ENCODE measurements at places on chromosomes 16 and 17. TPM values are rescaled to one million over a fixed set of nuclear protein-coding genes. Genes with fewer than 3 reads are reported as not detected.

ST3GAL2 gene
- 12.1 TPM for total RNA-seq

PYY gene
- not detected for total RNA-seq

IGSF6 gene
- total RNA-seq: 8.4 TPM

HLF gene
- 8.5 TPM for total RNA-seq

SPECC1 gene
- total RNA-seq: 44.5 TPM

SLC47A1 gene
- 6.1 TPM for total RNA-seq

CSH2 gene
- total RNA-seq: not detected

IRX5 gene
- total RNA-seq: 4.2 TPM

WDR90 gene
- 6.7 TPM for total RNA-seq

MTSS2 gene
- total RNA-seq: 3.4 TPM

SEZ6L2 gene
- 0.66 TPM for total RNA-seq

TAT gene
- 0.75 TPM for total RNA-seq

GEMIN4 gene
- 12.1 TPM for total RNA-seq

CBLN1 gene
- 2.1 TPM for total RNA-seq

ATAD5 gene
- total RNA-seq: 1.5 TPM

CASKIN1 gene
- not detected for total RNA-seq

OR2C1 gene
- not detected for total RNA-seq

KRTAP2-3 gene
- not detected for total RNA-seq

TOP2A gene
- total RNA-seq: 8.5 TPM

SMPD3 gene
- total RNA-seq: not detected

AOC3 gene
- 189 TPM for total RNA-seq

BAIAP3 gene
- 1.8 TPM for total RNA-seq

TBC1D28 gene
- not detected for total RNA-seq

NPIPA5 gene
- 1.0 TPM for total RNA-seq
